OCI-M1 (cell line): ENCODE measurements at places on chromosomes 4 and X.

GRCh38 chrX:81390237-81390636 is 188.3 kb downstream of the SH3BGRL start:
- DNase-seq: peak; percentile 73

GRCh38 chrX:129716507-129716906 is 22.3 kb upstream of the XPNPEP2 start:
- peak; percentile 3 for DNase-seq

DNA sequence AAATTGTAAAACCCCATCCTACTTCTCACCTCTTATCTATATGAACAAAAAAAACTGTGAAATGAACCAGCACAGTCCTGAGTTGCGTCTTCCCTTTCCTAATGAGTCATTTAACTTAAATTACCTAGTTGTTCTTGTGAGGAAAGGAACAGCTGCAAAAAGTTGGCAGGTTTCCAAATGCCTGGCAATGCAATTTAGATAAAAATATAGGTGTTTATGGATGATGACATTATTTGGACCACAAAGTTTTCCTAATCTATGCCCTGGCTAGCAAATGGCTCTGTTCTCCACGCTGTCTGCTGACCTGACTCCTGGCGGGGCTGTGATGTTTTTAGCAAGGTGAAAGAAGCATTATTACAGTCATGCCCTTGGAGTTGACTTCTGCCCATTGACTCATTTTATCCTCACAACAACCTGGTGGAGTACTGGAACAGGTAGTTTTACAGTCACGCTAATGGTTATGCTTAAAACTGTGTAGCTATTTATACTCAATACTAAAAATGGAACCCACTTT is 29.8 kb upstream of the RELL1 start:
- peak; percentile 32 for DNase-seq

GRCh38 chr4:83112231-83112630 is 2.3 kb downstream of the PLAC8 start:
- peak; percentile 86 for DNase-seq

DNA sequence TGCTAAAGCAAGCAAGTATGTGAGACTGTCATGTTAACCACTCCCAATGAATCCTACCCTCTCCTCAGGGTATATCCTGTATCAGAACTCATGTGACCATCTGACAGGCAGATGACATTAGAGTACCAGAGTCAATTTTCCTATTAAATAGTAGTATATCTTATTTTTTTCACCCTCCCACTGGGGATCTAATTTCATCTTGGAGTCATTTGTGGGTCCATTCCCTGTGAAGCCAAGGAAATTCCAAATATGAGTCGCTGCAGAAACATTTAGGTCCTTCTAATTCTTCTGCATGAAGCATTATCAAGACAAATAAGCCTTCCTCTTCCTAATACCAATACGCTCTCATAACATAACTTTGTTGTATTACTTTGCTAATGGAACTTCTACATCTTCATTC is 52.2 kb upstream of the BLTP1 start:
- no peak for DNase-seq

DNA sequence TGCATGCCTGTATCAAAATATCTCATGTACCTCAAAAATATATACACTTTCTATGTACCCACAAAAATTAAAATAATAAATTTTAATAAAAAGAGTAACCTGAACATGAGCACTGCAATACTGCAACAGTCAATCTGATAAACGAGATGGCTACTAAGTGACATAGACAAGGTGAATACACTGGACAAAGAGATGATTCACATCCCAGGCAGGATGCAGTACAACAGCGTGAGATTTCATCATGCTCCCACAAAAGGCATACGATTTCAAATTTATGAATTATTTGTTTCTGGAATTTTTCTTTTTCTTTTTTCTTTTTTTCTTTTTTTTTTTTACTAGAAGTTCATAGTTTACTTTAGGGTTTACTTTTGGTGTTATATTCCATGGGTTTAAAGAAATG is 12.2 kb upstream of the FGF16 start:
- DNase-seq: no peak

DNA sequence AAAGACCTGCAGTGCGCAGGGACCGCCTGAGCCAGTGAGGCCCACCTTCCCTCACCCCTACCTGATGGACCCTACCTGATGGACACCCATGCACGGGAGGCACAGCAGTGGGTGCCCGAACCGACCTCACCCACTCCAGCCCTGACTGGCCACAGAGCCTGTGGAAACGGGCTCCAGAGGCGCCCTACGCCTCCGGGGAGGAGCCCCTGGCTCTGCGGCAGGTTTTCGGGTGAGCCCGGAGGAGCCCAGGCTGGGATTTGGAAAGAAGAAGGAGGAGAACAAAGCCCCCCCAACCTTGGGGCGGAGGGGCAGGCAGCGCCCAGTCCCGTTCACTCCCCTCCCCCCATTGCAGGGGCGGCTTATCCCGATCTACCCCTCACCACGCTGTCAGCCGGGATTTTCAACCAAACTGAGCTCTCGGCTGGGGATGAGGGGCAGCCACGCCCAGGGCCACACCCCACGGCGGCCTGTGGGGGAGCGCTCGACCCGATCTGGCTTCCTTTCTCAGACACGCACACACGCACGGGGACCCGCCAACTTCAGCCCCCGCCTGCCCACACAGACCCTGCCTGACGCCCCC is 675 bp downstream of the L1CAM start:
- DNase-seq: no peak

DNA sequence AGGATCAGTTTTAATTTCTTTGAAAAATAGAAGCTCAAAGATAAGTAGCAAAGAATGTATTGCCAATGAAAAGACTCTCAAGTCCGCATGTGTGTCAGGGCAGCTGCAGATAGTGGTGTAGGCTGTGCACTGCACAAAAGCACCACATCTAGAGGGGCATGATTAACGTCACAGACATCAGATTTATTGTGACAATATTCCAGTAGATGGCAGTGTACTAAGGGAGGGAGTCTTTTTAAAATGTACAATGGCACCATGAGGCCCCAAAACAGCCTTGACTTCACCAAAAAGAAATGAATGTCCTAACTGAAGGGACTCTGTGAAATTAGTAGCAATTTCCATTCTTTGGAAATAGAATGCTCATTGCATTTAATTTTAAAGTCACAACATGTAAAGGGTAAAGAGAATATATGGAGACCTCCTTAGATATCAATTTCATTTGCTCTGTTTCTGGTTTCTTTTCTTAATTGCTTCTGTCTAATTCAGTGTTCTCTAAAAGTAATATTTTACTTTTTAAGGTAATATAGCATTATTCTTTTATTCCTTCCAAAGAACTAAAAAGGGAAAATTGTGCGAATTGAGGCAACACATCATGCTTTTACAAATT is 98.4 kb downstream of the ZNF827 start:
- peak; percentile 80 for DNase-seq

- no peak for DNase-seq
Measured at GRCh38 chr4:85837439-85837733, 362.4 kb downstream of the ARHGAP24 start.

GRCh38 chr4:39415678-39416283 is 9.1 kb downstream of the KLB start:
- no peak for DNase-seq

DNA sequence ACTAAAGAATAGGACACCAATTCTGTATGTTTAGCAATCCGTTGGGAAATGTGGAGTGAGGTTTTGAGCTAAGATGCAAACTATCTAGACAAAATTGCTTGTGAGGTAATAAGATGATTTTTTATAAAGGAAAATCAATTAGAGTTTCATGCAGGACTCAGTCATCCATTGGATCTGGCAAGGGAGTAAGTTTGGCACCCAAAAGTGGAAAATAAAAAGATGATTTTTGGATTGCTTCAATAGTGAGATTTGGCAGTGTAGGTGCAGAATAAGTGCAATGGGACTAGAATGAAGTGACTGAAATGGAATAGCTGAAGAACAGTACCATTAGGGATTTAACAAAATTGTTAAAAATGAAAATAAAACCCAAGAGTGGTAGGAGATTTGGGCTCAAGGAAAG is 290.5 kb upstream of the EPHA5 start:
- no peak for DNase-seq
